ENCODE measurements at places on chromosomes 16 and 17. TPM values are rescaled to one million over a fixed set of nuclear protein-coding genes. Genes with fewer than 3 reads are reported as not detected.

GRCh38 chr17:82320956-82321927, 3.8 kb upstream of the CD7 start:
- no peak overlapping the region for H3K4me3 ChIP-seq
- no peaks in the 10 kb centered on the region for H3K36me3 ChIP-seq
- no peak overlapping the region for H3K27ac ChIP-seq
- H3K4me1 ChIP-seq, result peaks cover 11% of the 10 kb centered on the region

- no peak overlapping the region for H3K4me3 ChIP-seq
- H3K4me1 ChIP-seq, result no peaks in the 10 kb centered on the region
- no peak overlapping the region for H3K27ac ChIP-seq
- DNase-seq, result no peak
These were observed 37.6 kb downstream of the HS3ST4 start for GRCh38 chr16:25729188-25729915.

Gene VAMP2
- 38.7 TPM for polyA plus RNA-seq

Gene TPPP3
- polyA plus RNA-seq, result 5.6 TPM

DNA sequence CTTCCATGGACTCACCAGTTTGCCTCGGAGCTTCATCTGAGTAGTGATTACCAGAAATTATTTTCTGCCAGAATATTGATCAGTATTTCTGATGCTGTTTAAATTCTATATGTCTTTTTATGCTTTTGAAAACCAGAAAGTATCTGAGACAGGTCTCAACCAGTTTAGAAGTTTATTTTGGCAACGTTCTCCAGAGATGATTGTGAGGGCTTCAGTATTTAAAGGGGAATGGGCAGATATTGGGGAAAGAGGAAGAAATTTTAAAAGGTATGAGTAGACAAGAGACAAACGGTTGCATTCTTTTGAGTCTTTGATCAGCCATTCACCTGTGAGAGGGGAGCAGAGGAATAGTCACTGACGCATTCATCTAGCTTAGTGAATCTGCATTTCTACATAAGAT, 44.4 kb upstream of the ABCC11 start:
- peaks cover 54% of the 10 kb centered on the region for H3K36me3 ChIP-seq
- DNase-seq, result no peak
- no peak overlapping the region for H3K27ac ChIP-seq
- H3K4me1 ChIP-seq, result no peaks in the 10 kb centered on the region

- H3K27ac ChIP-seq, result no peak overlapping the region
- no peaks in the 10 kb centered on the region for H3K4me1 ChIP-seq
- H3K27me3 ChIP-seq, result no peaks in the 10 kb centered on the region
- no peaks in the 10 kb centered on the region for H3K36me3 ChIP-seq
- H3K4me3 ChIP-seq, result no peak overlapping the region
These were observed 952.6 kb upstream of the SOX9 start for GRCh38 chr17:71168053-71168741.

- H3K4me3 ChIP-seq, result no peak overlapping the region
- peaks cover 59% of the 10 kb centered on the region for H3K4me1 ChIP-seq
- no peak for DNase-seq
These were observed 35.6 kb downstream of the FBXL20 start for GRCh38 chr17:39365872-39366271.

Gene CFAP20
- polyA plus RNA-seq, result 21.5 TPM

DNA sequence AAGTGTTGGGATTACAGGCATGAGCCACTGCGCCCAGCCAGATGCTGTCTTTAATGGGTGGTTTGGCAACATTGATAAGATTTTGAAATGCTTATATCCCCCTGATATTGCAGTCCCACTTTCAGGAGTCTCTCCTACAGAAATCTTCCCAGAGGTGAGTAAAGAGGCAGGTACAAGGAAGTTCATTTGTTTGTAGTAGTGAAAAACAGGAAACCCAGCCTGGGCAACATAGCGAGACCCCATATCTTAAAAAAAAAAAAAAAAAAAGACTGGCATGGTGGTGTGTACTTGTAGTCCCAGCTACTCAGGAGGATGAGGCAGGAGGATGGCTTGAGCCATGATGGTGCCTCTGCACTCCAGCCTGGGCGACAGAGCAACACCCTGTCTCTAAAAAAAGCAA, 6.2 kb upstream of the NUPR1 start:
- no peaks in the 10 kb centered on the region for H3K36me3 ChIP-seq
- no peak overlapping the region for H3K27ac ChIP-seq
- no peak overlapping the region for H3K4me3 ChIP-seq
- peaks cover 21% of the 10 kb centered on the region for H3K27me3 ChIP-seq

DNA sequence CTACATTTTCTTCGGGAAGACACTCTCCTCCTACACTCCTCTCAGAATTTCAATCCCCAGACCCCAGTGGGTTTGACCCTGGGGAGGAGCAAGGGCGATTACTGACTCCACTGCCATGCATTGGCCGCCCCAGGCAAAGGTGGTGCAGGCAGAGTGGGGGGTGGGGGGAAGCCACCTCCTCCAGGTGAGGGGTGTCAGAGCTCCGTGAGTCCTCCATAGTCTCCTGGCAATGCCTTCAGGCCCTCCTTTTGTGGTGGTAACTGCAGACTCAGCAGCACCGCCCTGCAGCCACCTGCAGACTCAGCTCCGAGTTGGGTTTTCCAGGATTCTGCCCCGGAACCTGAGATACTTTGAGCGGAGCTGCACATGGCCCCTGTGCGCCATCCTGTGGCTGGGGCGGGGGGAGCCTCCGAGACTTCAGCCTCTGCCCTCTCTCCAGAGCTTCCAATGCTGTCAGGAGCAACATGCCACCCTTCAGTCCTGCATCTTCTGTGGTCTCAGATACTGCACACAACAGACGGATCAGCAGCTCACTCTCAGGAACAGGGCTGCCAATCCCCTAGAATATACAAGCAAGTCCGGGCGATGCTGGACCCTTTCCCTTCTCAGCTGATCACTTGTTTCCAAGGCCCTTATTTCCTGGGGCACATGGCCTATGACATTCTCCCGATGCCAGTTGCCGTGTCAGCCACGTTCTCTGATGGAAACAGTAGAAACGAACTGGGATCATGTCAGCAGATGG, 2.4 kb upstream of the SLC47A2 start:
- H3K36me3 ChIP-seq, result no peaks in the 10 kb centered on the region
- no peaks in the 10 kb centered on the region for H3K27me3 ChIP-seq
- H3K4me1 ChIP-seq, result no peaks in the 10 kb centered on the region

DNA sequence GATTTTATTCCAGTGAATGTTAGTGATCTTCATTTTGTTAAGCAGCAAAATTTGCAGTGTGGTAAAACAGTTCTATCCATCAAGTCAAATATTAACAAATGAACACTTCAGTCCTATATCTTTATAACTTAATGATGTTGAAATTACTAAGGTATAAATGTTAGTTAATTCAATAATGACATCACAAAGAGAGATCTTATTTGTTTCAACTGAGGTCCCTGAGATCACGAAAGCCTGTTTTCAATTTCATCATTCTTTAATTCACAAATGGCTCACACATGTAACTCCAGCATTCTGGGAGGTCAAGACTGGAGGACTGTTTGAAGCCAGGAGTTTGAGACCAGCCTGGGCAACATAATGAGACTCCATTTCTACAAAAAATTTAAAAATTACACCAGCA, 13.9 kb downstream of the SMURF2 start:
- no peak overlapping the region for H3K4me3 ChIP-seq
- no peaks in the 10 kb centered on the region for H3K36me3 ChIP-seq
- no peak overlapping the region for H3K27ac ChIP-seq
- peaks cover 47% of the 10 kb centered on the region for H3K4me1 ChIP-seq
- H3K27me3 ChIP-seq, result no peaks in the 10 kb centered on the region

Gene XYLT1
- polyA plus RNA-seq, result 3.2 TPM

DNA sequence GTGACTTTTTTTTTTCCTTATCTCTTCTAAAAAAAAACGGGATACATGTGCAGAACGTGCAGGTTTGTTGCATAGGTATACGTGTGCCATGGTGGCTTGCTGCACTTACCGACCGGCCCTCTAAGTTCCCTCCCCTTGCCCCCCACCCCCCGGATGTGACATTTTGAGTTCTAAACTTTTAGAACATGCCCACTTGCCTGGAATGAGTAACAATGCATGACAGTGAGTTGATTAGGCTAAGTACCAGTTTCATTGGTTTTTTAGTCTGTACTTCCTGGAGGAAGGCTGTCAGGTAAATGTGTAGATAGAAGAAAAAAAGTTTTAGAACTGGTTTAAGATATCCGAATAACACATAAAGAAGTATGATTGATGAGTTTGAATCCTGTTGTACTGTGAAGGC, 4.0 kb downstream of the BPTF start:
- H3K4me1 ChIP-seq, result peaks cover 73% of the 10 kb centered on the region
- H3K27ac ChIP-seq, result no peak overlapping the region
- DNase-seq, result no peak

Gene NPIPB5
- polyA plus RNA-seq, result 118 TPM

- peak; percentile 78 for DNase-seq
- peak overlapping the region; percentile 36 for H3K27ac ChIP-seq
- no peak overlapping the region for H3K4me3 ChIP-seq
- no peaks in the 10 kb centered on the region for H3K27me3 ChIP-seq
These were observed 225.9 kb downstream of the SEC14L1 start for GRCh38 chr17:77366558-77367245.

- no peaks in the 10 kb centered on the region for H3K36me3 ChIP-seq
- no peaks in the 10 kb centered on the region for H3K27me3 ChIP-seq
- H3K4me3 ChIP-seq, result no peak overlapping the region
- no peak overlapping the region for H3K27ac ChIP-seq
- DNase-seq, result no peak
These were observed 1.0 kb downstream of the KRT13 start for GRCh38 chr17:41504246-41504977.

- H3K4me1 ChIP-seq, result peaks cover 34% of the 10 kb centered on the region
- no peak overlapping the region for H3K27ac ChIP-seq
- peaks cover 60% of the 10 kb centered on the region for H3K36me3 ChIP-seq
- no peaks in the 10 kb centered on the region for H3K27me3 ChIP-seq
These were observed 30.9 kb upstream of the CLEC18B start for GRCh38 chr16:74451951-74452758.

- H3K4me1 ChIP-seq, result peaks cover 6% of the 10 kb centered on the region
- no peak for DNase-seq
- H3K27ac ChIP-seq, result no peak overlapping the region
- H3K27me3 ChIP-seq, result no peaks in the 10 kb centered on the region
These were observed 90.0 kb downstream of the ELAC2 start for GRCh38 chr17:12927541-12928425.

DNA sequence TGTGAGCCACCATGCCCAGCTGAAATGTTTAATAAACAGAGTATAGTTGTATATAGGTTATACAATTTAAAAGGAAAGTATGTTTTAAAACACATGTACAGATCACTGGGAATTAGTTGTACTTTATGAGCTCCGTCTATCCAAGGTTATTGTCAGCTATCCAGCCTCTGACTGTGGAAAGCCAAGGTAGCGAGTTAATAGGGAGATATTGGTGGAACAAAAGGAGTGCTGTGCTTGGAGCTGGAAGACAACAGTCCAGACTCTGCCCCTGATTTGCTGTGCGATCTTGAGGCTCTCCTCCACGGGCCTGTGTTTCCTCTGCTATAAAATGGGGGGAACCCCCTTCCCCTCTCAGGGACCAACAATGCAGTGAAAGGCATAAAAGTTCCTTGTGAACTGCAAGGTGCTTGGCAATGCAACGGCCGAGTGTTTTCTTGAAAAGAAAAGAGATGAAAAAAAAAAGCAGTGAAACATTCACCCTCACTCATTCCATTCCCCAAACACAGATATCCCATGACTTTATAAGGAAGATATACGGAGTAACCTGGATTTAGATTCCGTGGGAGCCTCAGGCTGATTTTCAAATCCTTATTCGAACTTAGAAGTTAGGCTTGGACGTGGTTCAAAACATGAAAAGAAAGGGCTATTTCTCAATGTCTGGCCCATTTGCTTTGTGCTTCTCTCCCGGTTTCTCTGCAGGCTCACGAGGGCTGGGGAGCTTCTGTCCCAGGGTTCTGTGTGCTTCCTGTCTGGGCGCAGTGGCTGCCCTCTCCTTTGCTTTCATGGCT, 34.1 kb downstream of the CUEDC1 start:
- no peak for DNase-seq
- H3K27me3 ChIP-seq, result no peaks in the 10 kb centered on the region
- no peak overlapping the region for H3K4me3 ChIP-seq
- H3K27ac ChIP-seq, result peak overlapping the region; percentile 21

Gene SOST
- not detected for polyA plus RNA-seq

Gene NPIPA2
- polyA plus RNA-seq, result 0.83 TPM

Data from spleen (tissue), 13 donors.